Transverse colon (tissue), 4 donors: ENCODE measurements at places on chromosomes 1 and 21. TPM values are rescaled to one million over a fixed set of nuclear protein-coding genes. Genes with fewer than 3 reads are reported as not detected.

DNA sequence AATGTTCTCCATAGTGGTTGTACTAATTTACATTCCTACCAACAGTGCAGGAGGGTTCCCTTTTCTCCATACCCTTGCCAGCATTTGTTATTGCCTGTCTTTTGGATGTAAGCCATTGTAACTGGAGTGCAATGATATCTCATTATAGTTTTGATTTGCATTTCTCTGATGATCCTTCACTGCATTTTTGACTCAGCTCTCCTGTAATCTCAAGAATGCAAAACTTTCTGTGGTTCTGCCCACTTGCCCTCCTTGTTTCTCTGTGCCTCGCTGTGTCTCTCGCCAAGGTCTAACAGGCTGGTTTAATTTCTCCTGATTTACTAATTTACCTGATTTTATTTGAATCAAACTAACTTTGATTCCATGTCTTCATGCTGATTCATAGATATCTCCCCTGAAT, 407.9 kb downstream of the ZP4 start:
- H3K4me3 ChIP-seq, result no peak overlapping the region
- no peaks in the 10 kb centered on the region for H3K4me1 ChIP-seq

DNA sequence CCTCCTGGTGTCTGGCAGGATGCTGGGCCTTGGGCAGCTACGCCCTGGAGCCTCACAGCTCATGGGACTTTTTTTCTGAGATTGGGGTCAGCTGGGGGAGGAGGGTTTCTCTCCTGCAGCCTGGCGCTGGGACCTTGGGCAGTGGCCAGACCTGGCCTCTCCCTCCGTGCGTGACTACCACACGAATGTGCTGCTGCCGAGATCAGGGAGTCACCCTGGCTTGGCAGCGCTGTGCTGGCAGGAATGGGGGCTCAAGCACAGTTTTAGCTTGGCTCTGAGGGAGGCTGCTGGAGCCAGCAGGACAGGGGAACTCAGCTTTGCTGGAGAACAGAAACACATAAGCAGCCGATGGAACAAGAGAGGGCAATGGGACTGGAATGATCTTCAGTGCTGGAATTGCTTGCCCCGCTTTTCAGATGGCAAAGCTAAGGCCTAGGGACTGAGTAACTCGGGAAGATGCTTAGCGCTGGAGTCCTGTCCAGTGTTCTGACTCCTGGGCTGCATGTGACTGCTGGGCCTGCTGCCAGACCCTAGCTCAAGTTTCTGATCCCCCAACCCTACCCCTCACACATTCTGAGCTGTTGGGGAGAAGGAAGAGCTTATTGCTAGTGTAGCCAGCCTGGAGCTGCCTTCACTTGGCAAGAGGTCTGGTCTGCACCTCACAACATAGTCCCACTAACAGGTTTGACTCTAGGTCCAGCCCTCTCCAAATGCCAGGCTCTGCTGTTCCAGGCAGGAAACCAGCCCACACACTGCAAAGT, 69.9 kb downstream of the NAV1 start:
- peaks cover 2% of the 10 kb centered on the region for H3K4me1 ChIP-seq
- no peak for DNase-seq
- H3K27ac ChIP-seq, result no peak overlapping the region
- H3K36me3 ChIP-seq, result no peaks in the 10 kb centered on the region
- H3K27me3 ChIP-seq, result no peaks in the 10 kb centered on the region
- H3K4me3 ChIP-seq, result no peak overlapping the region

DNA sequence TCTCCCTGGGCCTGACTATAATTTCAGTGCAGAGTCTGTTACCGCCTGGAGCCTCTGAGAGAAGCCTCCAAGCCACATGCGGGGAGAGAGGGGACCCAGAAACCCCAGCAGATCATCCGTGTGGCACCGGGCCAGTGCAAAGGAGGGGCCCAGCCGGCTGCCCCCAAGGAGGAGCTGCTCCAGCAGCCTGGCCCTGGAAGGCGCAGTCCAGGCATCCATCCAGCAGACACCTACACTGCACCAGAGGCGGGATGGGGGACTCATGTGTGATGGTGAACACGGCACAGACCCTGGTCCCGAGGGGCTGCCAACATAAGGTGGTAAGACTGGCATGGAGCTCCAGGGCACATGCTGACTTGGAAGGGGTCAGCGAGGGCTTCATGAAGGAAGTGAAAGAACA, 39.6 kb upstream of the CLSTN1 start:
- no peaks in the 10 kb centered on the region for H3K36me3 ChIP-seq
- H3K27ac ChIP-seq, result no peak overlapping the region
- H3K4me1 ChIP-seq, result no peaks in the 10 kb centered on the region
- no peak for DNase-seq

GRCh38 chr1:234123867-234124266, 219.4 kb downstream of the SLC35F3 start:
- H3K36me3 ChIP-seq, result no peaks in the 10 kb centered on the region
- H3K4me1 ChIP-seq, result no peaks in the 10 kb centered on the region
- DNase-seq, result no peak
- H3K27me3 ChIP-seq, result peaks cover 27% of the 10 kb centered on the region
- no peak overlapping the region for H3K4me3 ChIP-seq

- no peak for DNase-seq
- H3K4me1 ChIP-seq, result peaks cover 8% of the 10 kb centered on the region
- H3K27me3 ChIP-seq, result peaks cover 48% of the 10 kb centered on the region
- H3K27ac ChIP-seq, result no peak overlapping the region
- no peaks in the 10 kb centered on the region for H3K36me3 ChIP-seq
Measured at GRCh38 chr1:2636733-2637132, 3.9 kb upstream of the MMEL1 start.

- no peaks in the 10 kb centered on the region for H3K36me3 ChIP-seq
- no peaks in the 10 kb centered on the region for H3K27me3 ChIP-seq
- no peak for DNase-seq
- H3K4me3 ChIP-seq, result no peak overlapping the region
Measured at GRCh38 chr1:207853372-207853757, 57.6 kb downstream of the CD34 start.

GRCh38 chr1:50426702-50427085, 3.5 kb upstream of the DMRTA2 start:
- H3K36me3 ChIP-seq, result no peaks in the 10 kb centered on the region
- no peak overlapping the region for H3K4me3 ChIP-seq
- peaks cover 100% of the 10 kb centered on the region for H3K27me3 ChIP-seq
- H3K4me1 ChIP-seq, result peaks cover 33% of the 10 kb centered on the region
- no peak overlapping the region for H3K27ac ChIP-seq

- H3K4me1 ChIP-seq, result no peaks in the 10 kb centered on the region
- H3K36me3 ChIP-seq, result no peaks in the 10 kb centered on the region
- no peak overlapping the region for H3K4me3 ChIP-seq
- H3K27me3 ChIP-seq, result no peaks in the 10 kb centered on the region
- no peak overlapping the region for H3K27ac ChIP-seq
Measured at GRCh38 chr1:203926025-203926540, 64.7 kb downstream of the SNRPE start.

DNA sequence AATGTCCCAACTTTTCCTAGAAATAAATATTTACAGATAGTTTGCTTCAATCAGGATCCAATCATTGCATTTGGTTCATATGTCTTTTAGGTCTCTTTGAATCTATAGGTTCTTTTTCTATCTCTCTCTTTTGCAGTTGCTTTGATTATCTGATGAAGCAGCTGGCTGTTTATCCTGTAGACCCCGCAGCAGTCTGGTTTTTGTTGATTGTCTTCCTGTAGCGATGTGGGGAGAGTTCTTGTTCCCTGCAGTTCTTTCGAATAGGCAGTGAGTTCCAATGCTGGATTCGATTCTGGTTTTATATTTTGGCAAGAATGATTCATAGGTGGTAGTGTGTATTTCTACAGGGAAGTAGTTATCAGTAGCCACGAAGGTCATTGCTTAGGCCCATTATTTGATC, 7.4 kb upstream of the MIXL1 start:
- H3K27ac ChIP-seq, result no peak overlapping the region
- no peaks in the 10 kb centered on the region for H3K36me3 ChIP-seq
- no peak overlapping the region for H3K4me3 ChIP-seq
- no peak for DNase-seq

DNA sequence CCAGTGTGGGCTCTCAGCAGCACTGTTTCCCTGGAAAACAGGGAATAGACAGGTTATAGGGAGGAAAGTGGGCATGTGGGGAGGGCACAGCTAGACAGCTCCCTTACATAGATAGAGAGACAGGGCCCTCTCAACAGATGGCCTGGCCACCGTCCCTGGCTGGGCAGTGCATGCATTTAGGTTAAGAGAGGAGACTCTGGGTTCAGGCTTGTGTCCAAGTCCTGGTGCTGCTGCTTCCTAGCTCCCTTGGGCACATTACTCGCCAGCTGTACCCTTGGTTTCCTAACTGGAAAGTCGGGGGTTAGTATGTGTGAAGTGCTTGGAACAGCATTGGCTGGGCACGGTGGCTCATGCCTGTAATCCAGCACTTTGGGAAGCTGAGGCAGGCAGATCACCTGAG, 9.1 kb downstream of the PLOD1 start:
- no peak overlapping the region for H3K4me3 ChIP-seq
- DNase-seq, result no peak
- H3K36me3 ChIP-seq, result no peaks in the 10 kb centered on the region
- H3K27me3 ChIP-seq, result no peaks in the 10 kb centered on the region
- no peak overlapping the region for H3K27ac ChIP-seq
- peaks cover 15% of the 10 kb centered on the region for H3K4me1 ChIP-seq

GRCh38 chr1:212035835-212036605, 472 bp downstream of the DTL start:
- peak overlapping the region; percentile 95 for H3K27ac ChIP-seq
- H3K27me3 ChIP-seq, result no peaks in the 10 kb centered on the region
- H3K4me3 ChIP-seq, result peak overlapping the region; percentile 70
- DNase-seq, result no peak
- H3K4me1 ChIP-seq, result peaks cover 20% of the 10 kb centered on the region

GRCh38 chr1:235783148-235783776, 83.4 kb downstream of the LYST start:
- H3K4me3 ChIP-seq, result no peak overlapping the region
- H3K4me1 ChIP-seq, result no peaks in the 10 kb centered on the region
- no peaks in the 10 kb centered on the region for H3K27me3 ChIP-seq
- H3K36me3 ChIP-seq, result no peaks in the 10 kb centered on the region

DNA sequence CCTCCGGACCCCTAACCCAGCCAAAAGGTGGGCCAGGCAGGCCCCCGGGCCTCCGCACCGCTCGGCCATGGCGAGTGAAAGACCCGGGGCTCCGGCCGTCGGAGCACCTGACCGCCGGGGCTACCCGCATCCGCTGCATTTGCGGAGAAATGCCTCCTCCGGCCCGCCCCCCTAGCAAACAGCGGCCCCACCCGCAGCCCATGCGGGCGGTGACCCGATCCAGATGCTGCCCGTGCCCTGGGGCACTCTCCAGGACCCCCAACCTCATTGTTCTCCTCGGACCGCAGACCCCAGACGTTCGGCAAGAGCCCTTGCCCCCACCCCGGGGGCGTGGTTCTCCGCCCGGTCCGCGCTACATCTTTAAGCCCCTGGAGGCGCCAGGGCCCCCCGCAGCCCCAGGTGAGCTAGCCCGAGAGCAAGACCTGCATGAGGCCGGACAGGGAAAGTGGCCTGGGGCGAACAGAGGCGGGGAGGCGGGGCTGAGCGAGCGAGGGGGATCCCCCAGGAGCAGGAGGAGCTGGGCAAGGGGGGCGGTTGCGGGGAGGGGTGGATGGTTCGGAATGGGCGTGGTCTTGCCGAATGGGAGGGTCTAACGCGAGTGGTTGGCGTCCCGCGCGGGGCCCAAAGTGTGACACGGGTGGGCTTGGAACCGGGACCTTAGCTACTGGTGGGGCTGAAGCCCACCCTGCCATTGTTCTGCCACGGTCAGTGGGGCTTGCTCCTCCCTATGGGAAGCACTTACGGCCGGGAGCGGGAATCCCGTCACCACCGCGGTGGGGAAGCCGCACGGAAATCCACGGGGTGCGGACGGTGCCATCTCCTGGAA, 6.3 kb upstream of the CRYBG2 start:
- H3K4me3 ChIP-seq, result no peak overlapping the region
- H3K27me3 ChIP-seq, result peaks cover 47% of the 10 kb centered on the region
- peak overlapping the region; percentile 60 for H3K27ac ChIP-seq
- H3K4me1 ChIP-seq, result peaks cover 32% of the 10 kb centered on the region

GRCh38 chr1:30532621-30533020, 190.8 kb downstream of the MATN1 start:
- no peaks in the 10 kb centered on the region for H3K4me1 ChIP-seq
- no peak overlapping the region for H3K27ac ChIP-seq
- DNase-seq, result no peak
- H3K27me3 ChIP-seq, result no peaks in the 10 kb centered on the region

DNA sequence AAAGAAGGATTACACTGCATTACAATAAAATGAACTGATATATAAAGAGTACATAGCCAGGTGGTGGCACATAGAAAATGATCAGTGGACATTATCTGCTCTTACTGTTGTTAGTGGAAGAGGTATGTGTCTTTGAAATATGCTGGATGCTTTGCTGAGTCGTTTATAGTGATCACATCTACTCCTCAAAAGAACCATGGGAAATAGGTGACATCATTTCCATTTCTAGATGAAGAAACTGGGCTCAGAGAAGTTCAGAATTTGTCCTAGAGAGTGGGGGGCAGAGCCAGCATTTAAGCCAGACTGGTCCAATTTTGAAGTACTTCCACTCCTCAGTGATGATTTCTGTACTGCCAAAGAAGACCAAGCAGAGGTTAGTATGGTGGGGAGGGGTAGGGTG, 34.0 kb upstream of the BACH1 start:
- DNase-seq, result no peak
- H3K36me3 ChIP-seq, result no peaks in the 10 kb centered on the region
- H3K4me1 ChIP-seq, result no peaks in the 10 kb centered on the region
- no peaks in the 10 kb centered on the region for H3K27me3 ChIP-seq

DNA sequence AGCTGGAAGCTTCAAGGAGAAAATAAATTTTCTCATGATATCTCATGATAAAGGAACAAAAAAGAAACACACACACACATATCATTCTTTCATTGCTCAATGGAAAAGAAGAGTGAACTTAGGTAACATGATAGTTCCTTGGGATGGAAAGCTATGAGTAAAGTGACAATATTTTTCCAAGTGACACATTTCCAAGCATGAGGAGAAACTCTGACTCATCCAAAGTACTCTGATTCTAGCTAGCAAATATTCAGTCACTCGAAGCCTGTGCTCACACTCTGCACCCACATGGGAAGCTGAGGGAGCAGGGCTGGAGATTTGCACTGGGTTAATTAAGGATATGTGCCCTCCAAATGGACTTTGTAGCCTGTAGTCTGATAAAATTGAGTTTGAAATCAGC, 222.4 kb downstream of the LRRC40 start:
- no peaks in the 10 kb centered on the region for H3K36me3 ChIP-seq
- no peak for DNase-seq
- H3K4me1 ChIP-seq, result no peaks in the 10 kb centered on the region
- no peak overlapping the region for H3K4me3 ChIP-seq

GRCh38 chr1:109392788-109393616, 4.7 kb downstream of the SORT1 start:
- H3K27me3 ChIP-seq, result no peaks in the 10 kb centered on the region
- peak overlapping the region; percentile 89 for H3K27ac ChIP-seq

- DNase-seq, result no peak
- H3K4me1 ChIP-seq, result no peaks in the 10 kb centered on the region
- no peak overlapping the region for H3K4me3 ChIP-seq
- no peak overlapping the region for H3K27ac ChIP-seq
- no peaks in the 10 kb centered on the region for H3K36me3 ChIP-seq
- H3K27me3 ChIP-seq, result no peaks in the 10 kb centered on the region
Measured at GRCh38 chr1:64241069-64241468, 37.6 kb downstream of the UBE2U start.

Gene DMRTB1
- not detected for total RNA-seq

Gene GIPC2
- total RNA-seq, result 15.7 TPM

Gene MRPS14
- total RNA-seq, result 3.2 TPM

Gene SPRR1B
- not detected for total RNA-seq

Gene RGS16
- 1.7 TPM for total RNA-seq

Gene L1TD1
- not detected for total RNA-seq

Gene C1orf21
- total RNA-seq, result 38.4 TPM

Gene OVAAL
- total RNA-seq, result 0.41 TPM

Gene SSU72
- 117 TPM for total RNA-seq

Gene RUNX3
- 4.8 TPM for total RNA-seq
